Activated naive CD4-positive, alpha-beta T cell treated with anti-CD3 and anti-CD28 coated beads for 36 hours (primary cell): ENCODE measurements at places on chromosomes 2 and 18.

GRCh38 chr2:20986024-20986939, 57.6 kb downstream of the APOB start:
- no peak for DNase-seq
- no peaks in the 10 kb centered on the region for H3K36me3 ChIP-seq
- no peak overlapping the region for H3K4me3 ChIP-seq

DNA sequence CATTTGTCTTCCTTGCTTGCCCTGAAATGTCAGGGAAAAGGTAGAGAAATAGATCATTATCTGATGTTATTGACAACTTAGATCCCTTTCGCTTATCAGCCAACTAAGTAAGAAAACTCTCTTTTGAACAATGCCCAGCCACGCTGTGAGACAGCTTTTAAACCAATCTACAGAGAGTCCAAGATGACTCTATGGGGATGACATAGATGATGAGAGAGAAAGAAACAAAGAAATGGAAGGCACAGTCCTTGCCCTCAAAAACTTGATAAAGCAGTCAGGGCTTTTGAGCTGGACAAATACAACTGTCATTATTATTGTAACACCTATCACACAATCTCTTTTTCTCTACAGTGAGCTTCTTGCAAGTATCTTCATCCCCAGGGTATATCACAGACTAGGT, 222.6 kb downstream of the SETBP1 start:
- no peaks in the 10 kb centered on the region for H3K36me3 ChIP-seq
- peaks cover 10% of the 10 kb centered on the region for H3K27me3 ChIP-seq
- no peak for DNase-seq
- H3K4me3 ChIP-seq, result no peak overlapping the region

- no peak overlapping the region for H3K4me3 ChIP-seq
- peaks cover 12% of the 10 kb centered on the region for H3K4me1 ChIP-seq
- no peak overlapping the region for H3K27ac ChIP-seq
- DNase-seq, result no peak
- peaks cover 40% of the 10 kb centered on the region for H3K36me3 ChIP-seq
- H3K27me3 ChIP-seq, result no peaks in the 10 kb centered on the region
Observed at GRCh38 chr2:101282980-101283379, 25.5 kb downstream of the RNF149 start.

GRCh38 chr2:218368621-218369153, 12.0 kb downstream of the CATIP start:
- no peaks in the 10 kb centered on the region for H3K36me3 ChIP-seq
- H3K4me3 ChIP-seq, result peak overlapping the region; percentile 73
- peaks cover 13% of the 10 kb centered on the region for H3K4me1 ChIP-seq
- H3K27me3 ChIP-seq, result no peaks in the 10 kb centered on the region
- no peak overlapping the region for H3K27ac ChIP-seq
- DNase-seq, result no peak

- no peak overlapping the region for H3K27ac ChIP-seq
- no peaks in the 10 kb centered on the region for H3K4me1 ChIP-seq
- H3K36me3 ChIP-seq, result no peaks in the 10 kb centered on the region
Observed at GRCh38 chr2:120599656-120600055, 136.0 kb upstream of the GLI2 start.

DNA sequence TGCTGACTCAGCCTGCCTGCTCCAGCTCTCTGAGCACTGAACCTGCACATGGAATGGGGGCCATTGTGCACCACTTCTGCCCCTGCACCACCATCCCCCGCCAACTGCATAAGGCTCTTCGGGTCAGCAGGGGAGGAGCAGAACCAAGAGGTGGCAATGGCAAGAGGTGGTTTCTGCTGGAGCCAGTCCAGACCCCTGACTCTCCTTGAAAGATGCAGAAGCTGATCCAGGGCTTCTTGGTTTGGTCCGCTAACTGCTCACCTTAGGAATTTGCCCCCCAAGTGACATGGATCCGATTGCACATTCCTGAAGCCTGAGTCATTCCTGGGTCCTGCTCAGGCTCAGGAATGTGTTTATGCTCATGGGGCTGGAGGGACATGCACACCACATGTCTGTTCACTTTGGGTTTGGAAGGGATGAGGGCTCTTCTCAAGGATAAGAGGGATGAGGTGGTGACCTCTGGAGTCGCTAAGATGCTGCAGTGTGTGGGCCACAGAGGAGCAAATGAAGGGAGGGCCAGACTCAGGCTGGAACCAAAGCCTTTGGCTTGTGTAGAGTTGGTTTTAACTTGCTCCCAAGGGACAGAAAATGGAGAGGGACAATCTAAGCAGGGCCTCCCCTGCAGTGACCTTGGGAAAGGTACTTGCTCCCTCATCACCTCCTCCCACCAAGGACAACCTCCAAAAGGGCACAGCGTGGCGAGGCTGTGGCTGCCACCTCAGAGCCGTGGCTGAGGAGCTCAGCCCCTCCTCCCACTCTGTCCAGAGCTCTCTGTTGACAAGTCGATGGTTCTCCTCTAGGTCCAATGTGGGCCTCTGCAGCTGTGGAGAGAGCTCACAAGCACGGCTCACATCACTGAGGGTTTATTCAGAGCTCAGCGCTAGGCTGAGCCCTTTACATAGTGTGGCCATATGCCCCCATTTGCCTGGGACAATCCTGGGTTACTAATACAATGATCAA, 66.2 kb downstream of the HS1BP3 start:
- no peak for DNase-seq
- no peak overlapping the region for H3K4me3 ChIP-seq
- H3K36me3 ChIP-seq, result peaks cover 2% of the 10 kb centered on the region

- H3K4me3 ChIP-seq, result no peak overlapping the region
- H3K36me3 ChIP-seq, result no peaks in the 10 kb centered on the region
- peaks cover 7% of the 10 kb centered on the region for H3K27me3 ChIP-seq
- DNase-seq, result no peak
Observed at GRCh38 chr2:104472076-104472475, 381.8 kb upstream of the POU3F3 start.

DNA sequence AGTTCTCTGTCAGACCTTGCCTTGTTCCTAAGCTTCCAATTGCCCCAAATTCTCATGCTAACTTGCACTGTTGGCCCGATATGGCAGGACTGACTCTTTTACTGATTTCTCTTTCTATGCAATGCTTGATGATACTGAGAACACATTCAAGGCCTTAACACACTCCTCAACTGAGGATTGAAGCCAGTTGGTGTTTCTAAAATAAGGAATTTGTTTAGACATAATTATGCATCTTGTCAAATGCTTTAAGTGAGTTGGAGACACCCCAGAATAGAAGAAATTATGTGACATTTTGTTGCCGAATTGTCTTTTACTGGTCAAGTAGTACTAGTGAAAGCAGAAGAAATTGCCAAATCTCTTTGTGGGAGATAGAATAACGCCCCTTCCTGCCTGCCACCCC, 60.0 kb upstream of the THSD7B start:
- no peak overlapping the region for H3K27ac ChIP-seq
- H3K27me3 ChIP-seq, result no peaks in the 10 kb centered on the region
- no peaks in the 10 kb centered on the region for H3K4me1 ChIP-seq

GRCh38 chr2:101162561-101163330, 11.6 kb upstream of the TBC1D8 start:
- H3K4me1 ChIP-seq, result peaks cover 6% of the 10 kb centered on the region
- H3K27ac ChIP-seq, result no peak overlapping the region
- H3K36me3 ChIP-seq, result peaks cover 3% of the 10 kb centered on the region
- no peaks in the 10 kb centered on the region for H3K27me3 ChIP-seq

GRCh38 chr2:8003462-8004075, 678.3 kb upstream of the ID2 start:
- H3K4me3 ChIP-seq, result no peak overlapping the region
- no peaks in the 10 kb centered on the region for H3K36me3 ChIP-seq
- DNase-seq, result no peak
- H3K27ac ChIP-seq, result no peak overlapping the region
- H3K27me3 ChIP-seq, result no peaks in the 10 kb centered on the region

DNA sequence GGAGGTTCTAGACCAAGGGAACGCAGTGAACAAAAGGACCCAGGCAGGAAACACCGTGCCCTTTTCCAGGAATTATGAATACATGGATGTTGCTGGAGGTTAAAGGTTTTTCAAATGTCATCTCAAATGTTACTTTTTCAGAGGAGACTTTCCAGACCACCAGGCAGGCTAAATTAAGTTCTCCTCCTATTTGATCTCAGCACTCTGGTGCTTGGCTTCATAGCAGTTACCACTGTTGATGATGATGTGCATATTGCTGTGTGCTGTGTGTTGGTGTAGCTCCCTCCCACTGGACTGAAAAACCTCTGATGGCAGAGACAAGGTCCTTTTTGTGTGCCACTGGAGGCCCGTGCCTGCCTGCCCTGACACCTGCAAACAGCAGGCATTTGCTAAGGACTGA, 137.3 kb upstream of the PTPRM start:
- H3K27me3 ChIP-seq, result peaks cover 5% of the 10 kb centered on the region
- no peaks in the 10 kb centered on the region for H3K36me3 ChIP-seq
- H3K4me1 ChIP-seq, result no peaks in the 10 kb centered on the region
- H3K4me3 ChIP-seq, result no peak overlapping the region

DNA sequence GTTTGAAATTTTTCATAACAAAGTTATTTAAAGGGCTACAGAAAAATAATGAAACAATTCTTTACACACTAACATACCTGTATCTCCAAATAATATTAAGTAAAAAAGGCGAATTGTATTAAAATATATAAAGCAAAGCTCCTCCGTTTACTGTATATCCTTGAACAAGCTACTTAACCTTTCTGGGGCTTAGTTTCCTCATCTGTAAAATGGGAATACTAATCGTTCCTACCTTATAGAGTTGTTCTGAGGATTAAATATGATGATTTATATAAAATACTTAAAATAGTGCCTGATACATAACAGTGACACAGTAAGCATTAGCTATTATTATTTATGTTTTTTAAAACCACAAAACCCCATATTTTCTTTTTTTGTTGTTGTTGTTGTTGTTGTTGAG, 13.3 kb downstream of the SLC25A12 start:
- H3K27me3 ChIP-seq, result no peaks in the 10 kb centered on the region
- DNase-seq, result no peak
- H3K36me3 ChIP-seq, result peaks cover 7% of the 10 kb centered on the region
- no peak overlapping the region for H3K27ac ChIP-seq
- H3K4me1 ChIP-seq, result peaks cover 38% of the 10 kb centered on the region
- H3K4me3 ChIP-seq, result no peak overlapping the region

- H3K36me3 ChIP-seq, result no peaks in the 10 kb centered on the region
- H3K27ac ChIP-seq, result no peak overlapping the region
- peak; percentile 26 for DNase-seq
- H3K4me1 ChIP-seq, result peaks cover 25% of the 10 kb centered on the region
Observed at GRCh38 chr2:203650860-203651613, 55.4 kb upstream of the CD28 start.

DNA sequence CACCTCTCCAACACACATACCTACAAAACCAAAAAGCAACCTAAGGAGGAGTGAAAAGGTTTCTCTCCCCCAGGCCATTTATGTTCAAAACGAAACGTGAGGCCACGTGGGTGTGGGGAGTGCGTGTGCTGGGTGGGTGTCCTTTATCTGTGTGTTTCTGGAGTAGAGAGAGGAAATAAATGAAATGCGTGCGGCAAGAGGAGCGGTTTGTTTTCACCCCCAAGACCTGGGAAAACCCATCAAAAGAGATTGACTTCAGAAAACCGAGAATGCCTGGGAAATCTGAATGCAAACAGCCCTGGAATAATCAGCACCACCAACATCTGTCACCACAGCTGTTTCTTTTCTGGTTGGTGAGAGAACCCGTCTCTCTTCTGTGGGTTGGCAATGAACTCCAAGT, 137.4 kb downstream of the INSIG2 start:
- no peaks in the 10 kb centered on the region for H3K36me3 ChIP-seq
- no peak for DNase-seq
- H3K4me3 ChIP-seq, result no peak overlapping the region
- H3K27ac ChIP-seq, result no peak overlapping the region

- H3K4me3 ChIP-seq, result no peak overlapping the region
- no peak overlapping the region for H3K27ac ChIP-seq
- no peaks in the 10 kb centered on the region for H3K27me3 ChIP-seq
- H3K4me1 ChIP-seq, result peaks cover 22% of the 10 kb centered on the region
- DNase-seq, result no peak
- no peaks in the 10 kb centered on the region for H3K36me3 ChIP-seq
Observed at GRCh38 chr2:28435241-28435640, 42.6 kb downstream of the FOSL2 start.

- H3K27ac ChIP-seq, result no peak overlapping the region
- H3K4me1 ChIP-seq, result peaks cover 47% of the 10 kb centered on the region
- no peak for DNase-seq
- peaks cover 11% of the 10 kb centered on the region for H3K36me3 ChIP-seq
- no peak overlapping the region for H3K4me3 ChIP-seq
- no peaks in the 10 kb centered on the region for H3K27me3 ChIP-seq
Observed at GRCh38 chr2:176283291-176284068, 14.2 kb downstream of the MTX2 start.

GRCh38 chr18:72542984-72543356, 1.2 kb downstream of the CBLN2 start:
- H3K4me1 ChIP-seq, result peaks cover 11% of the 10 kb centered on the region
- H3K4me3 ChIP-seq, result no peak overlapping the region
- peaks cover 37% of the 10 kb centered on the region for H3K27me3 ChIP-seq
- H3K36me3 ChIP-seq, result no peaks in the 10 kb centered on the region
- no peak overlapping the region for H3K27ac ChIP-seq
- no peak for DNase-seq

DNA sequence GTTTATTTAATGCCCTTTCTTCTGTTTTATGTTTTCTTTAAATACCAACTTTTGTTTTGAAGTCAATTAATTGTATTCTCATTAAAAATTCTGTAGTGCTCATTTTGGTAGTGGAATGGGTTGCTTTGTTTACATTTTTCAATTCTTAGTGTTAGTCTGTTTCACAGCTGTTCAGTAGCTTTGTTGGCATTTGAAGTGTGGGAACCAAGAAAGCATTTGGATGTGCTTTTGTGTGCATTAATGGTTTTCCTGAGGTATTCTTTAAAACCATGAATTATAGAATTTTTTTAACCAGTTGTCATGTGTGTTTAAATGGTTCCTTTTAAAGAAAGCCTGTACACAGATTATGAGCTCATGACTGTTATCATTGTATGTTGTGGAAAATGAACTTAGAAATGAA, 19.7 kb downstream of the MIB1 start:
- no peaks in the 10 kb centered on the region for H3K27me3 ChIP-seq
- peaks cover 1% of the 10 kb centered on the region for H3K36me3 ChIP-seq
- H3K4me1 ChIP-seq, result peaks cover 8% of the 10 kb centered on the region
- no peak overlapping the region for H3K27ac ChIP-seq
- H3K4me3 ChIP-seq, result no peak overlapping the region
- DNase-seq, result no peak
